SHP77 treated with DMSO at 0.1 percent for 48 hours (cell line): ENCODE measurements at places on chromosomes 6 and 20.

- no peak for DNase-seq
Measured at GRCh38 chr6:145842693-145843546, 28.3 kb upstream of the FBXO30 start.

DNA sequence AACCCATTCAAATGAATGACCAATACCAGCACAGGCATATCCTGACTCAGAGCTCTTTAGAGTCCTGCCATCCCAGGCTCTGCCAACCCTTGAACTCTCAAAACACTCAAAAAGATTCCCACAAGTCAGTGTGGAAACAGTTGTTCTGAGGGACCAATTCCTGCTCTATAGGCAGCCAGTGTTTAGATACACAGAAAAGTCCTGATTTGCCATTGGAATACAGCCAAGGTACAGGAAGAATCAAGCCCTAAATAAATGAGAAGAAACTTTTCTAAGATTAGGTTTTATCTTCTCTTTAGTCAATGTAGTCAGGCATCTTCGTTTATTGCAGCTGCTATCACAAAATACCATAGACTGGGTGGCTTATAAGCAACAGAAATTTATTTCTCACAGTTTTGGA, 626.8 kb upstream of the ARID1B start:
- no peak for DNase-seq

GRCh38 chr20:3622406-3622805, 40.8 kb downstream of the GFRA4 start:
- no peak for DNase-seq

- no peak for DNase-seq
Measured at GRCh38 chr6:151721146-151721545, 86.3 kb upstream of the ESR1 start.

DNA sequence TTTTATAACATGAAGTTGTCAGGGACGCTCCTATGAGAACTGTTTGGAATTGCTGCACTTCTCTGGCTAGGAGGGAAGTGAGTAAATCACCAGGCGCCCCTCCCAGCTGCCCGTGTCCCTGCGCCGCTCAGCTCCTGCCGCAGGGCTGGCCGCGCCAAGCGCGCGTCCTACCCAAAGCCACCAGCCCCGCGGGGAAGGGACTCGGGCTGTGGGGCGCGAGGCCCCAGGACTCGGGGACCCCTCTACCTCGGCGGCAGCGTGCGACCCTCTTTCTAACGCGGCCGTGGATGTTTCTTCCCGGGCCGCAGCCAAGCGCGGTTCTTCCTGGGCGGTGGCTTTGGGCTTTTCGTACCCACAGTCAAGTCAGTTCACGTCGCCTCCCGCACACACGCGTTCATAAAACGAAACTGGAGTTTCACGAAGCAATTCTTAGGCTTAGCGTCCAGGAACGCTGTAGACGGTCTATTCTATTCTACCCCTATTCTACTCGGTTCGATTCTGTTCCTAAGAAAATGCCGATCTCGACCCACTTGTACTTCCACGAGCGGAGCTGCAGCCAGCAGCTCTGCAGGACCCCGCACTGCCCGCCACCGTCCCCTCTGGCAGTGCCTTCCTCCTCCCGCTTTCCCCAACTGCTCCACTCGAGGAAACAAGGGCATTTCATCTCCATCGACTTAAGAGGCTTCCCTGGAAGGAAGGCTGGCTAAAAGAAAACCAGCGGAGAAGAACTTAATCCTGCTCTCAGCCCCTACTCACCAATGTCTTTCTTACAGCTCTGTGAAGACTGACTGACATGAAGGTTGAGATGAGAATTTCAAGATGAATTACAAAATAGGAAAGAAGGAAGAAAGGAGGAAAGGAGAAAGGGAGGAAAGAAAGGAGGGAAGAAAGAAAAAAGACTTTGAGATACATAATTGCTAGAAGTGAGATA, 15.4 kb downstream of the FOXC1 start:
- DNase-seq = no peak
